ENCODE measurements at places on chromosomes 13 and 19.

DNA sequence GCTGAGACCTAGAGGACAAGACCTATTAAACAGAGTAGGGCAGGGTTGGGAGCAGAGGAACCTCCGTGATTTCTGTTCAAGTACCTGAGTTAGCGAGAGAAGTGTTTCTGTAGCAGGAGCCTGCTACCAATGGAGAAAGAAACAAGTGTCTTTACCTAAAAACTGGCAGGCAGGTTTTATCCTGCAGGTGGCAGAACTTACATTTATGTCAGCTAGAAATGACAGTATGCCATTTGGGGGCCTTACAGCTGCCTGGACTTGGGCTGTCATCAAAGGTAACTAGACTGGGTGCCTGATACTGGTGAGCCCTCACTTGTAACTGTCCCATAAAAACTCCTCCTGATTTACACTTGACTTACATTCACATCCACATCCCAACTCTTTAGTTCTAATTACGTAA is 185.3 kb upstream of the MIR17HG start:
- DNase-seq = no peak

- DNase-seq = no peak
These were observed 6.7 kb upstream of the PLIN4 start for GRCh38 chr19:4524808-4525562.

- no peak for DNase-seq
These were observed 37.1 kb downstream of the TPT1 start for GRCh38 chr13:45303866-45304265.

DNA sequence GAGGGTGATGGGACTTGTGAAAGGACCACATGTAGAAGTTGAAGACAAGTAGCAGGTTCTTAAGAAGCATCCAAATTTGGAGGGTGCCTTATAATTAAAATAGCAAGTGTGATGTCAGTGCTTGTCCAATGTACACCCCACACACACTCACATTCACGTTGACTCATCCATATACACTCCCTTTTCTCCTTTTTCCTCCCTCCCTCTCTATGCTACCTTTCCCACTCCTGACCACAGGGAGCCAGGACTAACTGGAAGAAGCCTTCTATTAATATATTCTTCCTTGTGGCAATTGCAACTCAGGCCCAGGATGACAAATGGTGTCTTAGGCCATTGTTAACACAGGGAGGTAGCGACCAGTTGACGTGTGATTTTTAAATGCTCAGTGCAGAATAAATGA is 16.3 kb upstream of the GPR183 start:
- DNase-seq = no peak

DNA sequence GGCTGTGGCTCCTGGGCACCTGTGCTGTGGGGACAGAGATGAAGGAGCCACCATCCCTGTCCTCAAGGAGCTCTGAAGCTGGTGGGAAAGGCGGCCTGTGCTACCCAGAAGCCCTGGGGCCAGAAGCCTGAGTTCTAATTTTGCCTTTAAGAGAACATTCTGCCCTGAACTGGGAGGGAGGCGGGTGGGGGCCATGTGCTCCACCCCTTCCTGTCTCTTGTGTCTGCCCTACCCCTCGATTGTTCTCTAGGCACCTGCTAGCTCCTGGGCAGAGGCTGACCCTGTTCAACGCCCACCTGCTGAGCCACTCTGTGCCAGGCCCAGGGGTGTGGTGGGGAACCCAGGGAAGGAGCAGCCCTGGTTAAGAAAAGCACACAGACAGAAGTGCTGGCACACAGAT is 5.9 kb downstream of the TRAPPC6A start:
- DNase-seq = no peak

GRCh38 chr19:4414800-4415321 is 12.4 kb downstream of the CHAF1A start:
- no peak for DNase-seq

GRCh38 chr19:1074544-1075283 is 7.7 kb downstream of the ARHGAP45 start:
- no peak for DNase-seq

- no peak for DNase-seq
These were observed 56.0 kb upstream of the DOCK9 start for GRCh38 chr13:99033814-99034213.

DNA sequence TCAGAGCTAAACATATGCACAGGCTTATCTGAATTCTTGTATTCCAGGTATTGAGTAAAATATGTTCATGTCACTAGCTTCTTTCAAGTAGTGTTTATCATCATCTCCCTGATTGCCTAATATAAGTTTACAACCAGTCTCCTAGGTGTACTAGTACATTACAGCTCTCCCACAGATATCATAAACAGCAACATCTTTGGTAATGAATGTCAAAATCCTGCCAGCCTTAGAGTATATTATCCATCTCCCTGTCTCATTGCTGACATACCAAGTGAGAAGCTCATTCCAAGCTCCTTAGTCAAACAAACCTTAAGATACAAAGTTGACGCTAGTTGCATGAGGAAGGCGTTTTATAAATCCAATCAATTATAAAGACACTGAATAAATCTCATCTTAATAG is 689.1 kb upstream of the GPC6 start:
- no peak for DNase-seq

GRCh38 chr13:83794583-83794982 is 87.7 kb downstream of the SLITRK1 start:
- DNase-seq = no peak

GRCh38 chr13:78714717-78715116 is 55.8 kb upstream of the OBI1 start:
- DNase-seq = no peak

- no peak for DNase-seq
These were observed 35.7 kb downstream of the TFDP1 start for GRCh38 chr13:113620036-113620796.

GRCh38 chr19:41328157-41328841 is 18.3 kb downstream of the CCDC97 start:
- DNase-seq = no peak

GRCh38 chr13:73935991-73936390 is 198.2 kb downstream of the KLF12 start:
- DNase-seq = no peak

- no peak for DNase-seq
These were observed 1017.6 kb downstream of the PCDH9 start for GRCh38 chr13:66212511-66212910.

GRCh38 chr19:43984687-43985000 is 656 bp downstream of the ZNF155 start:
- DNase-seq = no peak

- DNase-seq = no peak
These were observed 43.9 kb downstream of the TNFSF13B start for GRCh38 chr13:108313382-108313781.

DNA sequence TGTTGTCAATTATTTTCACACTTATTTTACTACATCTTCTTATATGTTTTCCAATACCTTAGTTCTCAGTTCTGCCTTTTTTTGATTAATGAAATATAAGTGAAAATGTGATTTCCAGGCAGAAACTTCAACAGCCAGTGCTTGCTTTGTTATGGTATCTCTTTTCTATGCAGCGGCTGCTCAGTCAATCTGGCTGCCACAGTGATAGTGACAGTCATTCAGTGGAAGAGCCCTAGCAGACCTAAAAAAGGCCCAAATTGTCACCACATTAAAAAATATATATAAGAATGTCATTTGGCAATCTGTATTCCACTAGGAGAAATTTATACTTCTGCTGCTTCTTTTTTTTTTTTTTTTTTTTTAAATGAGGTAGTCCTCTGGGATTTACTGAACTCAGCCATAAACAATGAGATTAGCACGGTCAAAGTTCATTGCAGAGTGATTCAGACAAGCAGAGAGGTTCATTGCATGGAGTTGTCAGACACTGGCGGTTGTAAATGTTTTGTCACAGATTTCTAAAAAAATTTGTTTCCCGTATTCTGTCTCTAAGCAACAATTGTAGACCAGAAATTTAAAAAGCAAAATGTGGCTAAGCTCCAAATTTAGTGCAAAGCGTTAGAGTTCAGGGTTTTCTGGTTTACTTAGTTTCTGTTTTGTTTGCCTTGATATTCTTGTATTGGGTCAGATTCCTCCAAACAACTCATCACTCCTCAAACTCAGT is 94.7 kb upstream of the PRR20A start:
- DNase-seq = no peak

- DNase-seq = no peak
These were observed 1.7 kb downstream of the YJEFN3 start for GRCh38 chr19:19530423-19530804.

GRCh38 chr19:52171321-52172169 is at the start of gene ZNF836:
Gene ZNF836, minus strand, starts transcription at chr19:52171621. Its CDS starts 3,549 bp downstream, at chr19:52168072.
- DNase-seq = peak; percentile 60

DNA sequence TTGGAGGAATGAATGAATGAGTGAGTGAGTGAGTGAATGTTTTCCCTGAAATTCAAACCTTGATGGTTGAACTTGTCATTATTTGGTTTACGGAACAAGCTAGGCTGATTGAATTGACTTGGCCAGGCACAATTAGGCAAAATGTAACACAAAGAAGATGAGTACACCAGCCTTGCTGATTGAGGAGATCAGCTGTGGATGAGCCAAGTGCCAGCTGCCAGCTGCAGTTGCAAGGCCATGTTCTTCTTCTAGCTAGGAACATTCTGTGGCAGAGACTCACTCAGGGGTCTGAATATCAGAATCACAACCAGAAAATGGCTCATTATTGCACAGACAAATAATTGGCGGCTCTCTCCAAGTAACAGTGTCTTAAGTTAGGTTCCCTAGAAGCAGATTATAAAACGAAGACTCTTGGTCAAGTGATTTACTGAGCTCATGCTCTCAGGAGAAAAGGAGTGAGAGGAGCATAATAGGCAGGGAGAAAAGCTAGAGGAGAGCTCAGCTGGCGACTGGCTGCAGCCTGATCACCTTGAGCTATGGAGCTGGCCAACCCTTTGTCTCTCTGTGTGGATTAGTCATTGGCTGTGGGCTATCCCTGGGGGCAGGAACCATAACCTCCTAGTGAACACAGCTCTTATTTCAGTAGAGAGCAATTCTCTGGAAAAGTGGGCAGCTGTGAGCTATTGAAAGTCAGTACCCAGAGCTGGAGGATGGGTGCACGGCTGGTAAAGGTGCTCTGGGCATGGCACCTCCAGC is 225.3 kb upstream of the SERP2 start:
- DNase-seq = no peak

- DNase-seq = peak; percentile 13
These were observed 2.1 kb upstream of the PCDH8 start for GRCh38 chr13:52850396-52851136.

Data from thoracic aorta (tissue), 2 donors.